ENCODE measurements at places on chromosomes 16 and 17. TPM values are rescaled to one million over a fixed set of nuclear protein-coding genes. Genes with fewer than 3 reads are reported as not detected.
A peak's percentile ranks its signal among the peaks of the same experiment; 100 is the strongest.

DNA sequence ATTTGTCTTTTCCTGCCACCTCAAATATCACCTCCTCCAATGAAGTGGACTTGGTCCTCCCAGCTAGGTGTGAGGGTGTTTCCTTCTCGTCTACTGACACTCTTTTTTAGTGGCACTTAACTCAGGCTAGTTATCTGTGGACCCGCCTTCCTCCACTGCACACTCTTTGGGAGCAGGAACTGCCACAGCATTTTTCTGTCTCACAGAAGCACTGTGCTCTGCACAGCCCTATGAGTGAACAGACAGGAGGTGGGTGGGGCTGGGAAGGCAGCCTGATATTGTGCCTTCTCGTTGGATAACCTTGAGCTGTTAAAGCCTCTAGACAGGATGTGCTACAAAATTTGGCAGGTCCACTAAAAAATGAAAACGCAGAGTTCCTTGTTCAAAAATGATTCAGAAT, 31.9 kb upstream of the HOXB13 start:
- no peak for DNase-seq

DNA sequence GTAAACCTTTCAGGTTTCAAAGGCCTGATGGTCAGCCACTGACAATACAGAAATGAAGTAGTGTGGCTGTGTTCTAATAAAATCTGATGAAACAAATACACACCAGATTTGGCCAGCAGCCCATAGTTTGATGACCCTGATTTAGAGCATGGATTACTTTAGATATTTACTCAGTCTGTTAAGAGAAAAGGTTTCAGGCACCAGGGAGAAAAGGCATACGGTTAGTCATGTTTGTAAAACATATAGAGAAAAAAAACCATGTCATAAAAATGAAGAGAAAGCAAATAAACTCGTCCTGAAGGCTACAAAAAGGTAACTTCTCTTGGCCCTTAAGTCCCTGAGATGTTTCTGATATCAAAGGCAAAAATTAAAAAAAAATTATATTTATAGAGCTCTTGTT, 112.1 kb downstream of the ADAMTS18 start:
- DNase-seq, result no peak

- DNase-seq, result no peak
Measured at GRCh38 chr16:2881783-2882649, 999 bp upstream of the FLYWCH2 start.

DNA sequence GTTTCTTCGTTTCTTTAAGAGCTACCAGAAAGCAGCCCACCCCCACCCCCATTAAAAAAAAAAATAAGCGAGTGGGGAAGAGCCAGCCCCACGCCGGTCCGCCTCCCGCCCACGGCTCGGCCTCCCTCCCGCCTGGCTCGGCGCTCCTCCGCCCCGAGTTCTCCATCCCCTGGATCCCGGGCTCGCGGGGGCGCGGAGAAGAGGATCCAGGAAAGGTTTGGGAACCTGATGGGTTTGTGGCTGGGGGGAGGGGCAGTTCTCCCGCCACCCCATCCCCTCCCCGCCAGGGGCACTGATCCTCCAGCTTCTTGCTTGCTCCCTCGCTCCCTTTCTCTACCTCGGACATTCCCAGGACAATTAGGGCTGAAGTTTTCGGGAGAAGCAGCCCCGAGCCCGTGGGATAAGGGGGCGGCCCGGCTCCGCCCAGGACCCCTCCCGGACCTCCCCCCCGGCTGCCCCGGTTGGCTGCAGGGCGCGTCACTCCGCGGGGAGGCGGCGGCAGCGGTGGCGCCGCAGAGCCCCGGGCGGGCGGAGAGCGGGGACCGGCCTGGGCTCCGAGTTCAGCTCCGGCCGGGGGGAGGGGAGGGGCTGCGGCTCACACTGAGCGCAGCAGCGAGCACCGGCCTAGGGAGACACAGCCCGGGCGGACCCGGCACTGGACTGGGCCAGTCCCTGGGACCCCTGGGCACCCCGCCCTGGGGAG, 1.0 kb upstream of the SALL1 start:
- no peak for DNase-seq

- peak; percentile 55 for DNase-seq
Measured at GRCh38 chr17:10738521-10739258, 8.9 kb upstream of the TMEM220 start.

Gene KRT36
- polyA plus RNA-seq, result not detected
